Ovary (tissue), 10 donors: ENCODE measurements at places on chromosomes 4 and X. TPM values are rescaled to one million over a fixed set of nuclear protein-coding genes. Genes with fewer than 3 reads are reported as not detected.

GPRASP3 gene
- 15.4 TPM for total RNA-seq

OTUD6A gene
- total RNA-seq: not detected

ODAPH gene
- not detected for total RNA-seq

- H3K4me3 ChIP-seq: no peak overlapping the region
- no peaks in the 10 kb centered on the region for H3K36me3 ChIP-seq
- H3K27me3 ChIP-seq: no peaks in the 10 kb centered on the region
- H3K27ac ChIP-seq: no peak overlapping the region
- H3K4me1 ChIP-seq: no peaks in the 10 kb centered on the region
These were observed 29.1 kb upstream of the CRMP1 start for GRCh38 chr4:5921981-5922380.
